Ureter (tissue), 1 donor: ENCODE measurements at places on chromosomes 12 and 14.

- no peak for DNase-seq
These were observed 312.5 kb upstream of the FLRT2 start for GRCh38 chr14:85217412-85217811.

GRCh38 chr12:42003031-42003430 is 141.6 kb downstream of the GXYLT1 start:
- no peak for DNase-seq

GRCh38 chr14:55477680-55478079 is 37.3 kb upstream of the TBPL2 start:
- no peak for DNase-seq

DNA sequence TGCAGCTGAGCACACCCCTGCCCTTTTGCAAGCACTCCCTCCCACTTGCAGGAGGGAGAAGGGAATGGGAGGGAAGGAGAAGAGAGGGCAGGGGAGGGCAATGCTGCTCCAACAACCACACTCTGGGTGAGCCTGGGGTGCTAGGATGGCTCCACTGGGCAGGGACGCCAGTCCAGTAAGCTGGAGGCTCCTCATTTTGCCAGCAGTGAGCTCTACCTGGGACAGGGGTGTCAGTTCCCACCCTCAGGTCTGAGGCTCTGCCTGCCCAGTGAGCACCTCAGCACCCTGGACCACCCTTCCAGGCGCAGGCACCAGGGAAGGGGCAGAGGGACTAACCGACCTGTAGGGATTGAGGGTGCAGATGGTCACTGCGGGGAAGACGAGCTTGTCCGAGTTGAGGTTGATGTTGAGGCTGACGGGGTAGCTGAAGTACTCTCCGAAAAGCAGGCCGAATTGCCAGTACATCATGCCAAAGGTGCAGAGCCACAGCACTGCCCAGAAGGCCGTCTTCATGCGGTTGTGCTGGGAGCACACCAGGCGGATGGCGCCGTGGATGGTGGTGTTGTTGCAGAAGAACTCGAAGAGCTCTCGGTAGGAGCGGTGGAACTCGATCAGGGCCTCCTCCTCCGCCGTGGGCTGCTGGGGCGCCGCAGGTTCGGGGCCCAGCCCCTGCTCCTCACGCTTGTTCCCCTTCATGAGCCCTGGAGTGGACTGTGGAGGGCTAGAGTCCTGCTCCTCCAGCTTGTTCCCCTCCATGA is 1.2 kb downstream of the SCNN1A start:
- no peak for DNase-seq

DNA sequence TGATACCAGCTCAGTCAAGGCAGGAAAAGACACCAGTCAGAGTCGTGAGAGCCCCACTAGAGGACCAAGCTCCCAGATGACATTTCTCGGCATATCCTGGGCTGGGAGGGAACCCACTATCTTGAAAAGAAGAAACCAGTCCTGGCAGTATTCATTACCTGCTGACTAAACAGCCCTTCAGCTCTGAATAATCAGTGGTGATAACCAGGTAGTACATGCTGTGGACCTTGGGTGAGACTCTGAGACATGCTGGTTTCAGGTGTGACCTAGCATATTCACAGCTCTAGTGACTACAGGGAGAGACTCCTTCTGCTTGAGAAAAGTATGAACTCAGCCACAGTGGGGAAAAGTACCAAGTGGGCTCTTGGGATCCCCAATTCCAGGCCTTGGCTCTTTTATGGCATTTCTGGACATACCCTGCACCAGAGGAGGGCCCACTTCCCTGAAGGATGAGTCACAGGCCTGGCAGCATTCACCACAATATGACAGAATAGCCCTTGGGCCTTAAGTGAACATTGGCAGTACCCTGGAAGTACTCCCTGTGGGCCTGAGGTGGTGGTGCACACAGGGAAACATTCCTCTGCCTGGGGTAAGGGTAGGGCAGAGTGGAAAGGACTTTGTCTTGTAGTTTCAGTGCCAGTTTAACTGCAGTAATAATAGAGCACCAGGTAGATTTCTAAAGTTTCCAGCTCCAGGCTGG is 82.6 kb upstream of the SLC38A4 start:
- DNase-seq, result no peak
